ENCODE measurements at places on chromosomes 6 and 20.

GRCh38 chr6:70415660-70416059, 2.4 kb downstream of the FAM135A start:
- no peak for DNase-seq

DNA sequence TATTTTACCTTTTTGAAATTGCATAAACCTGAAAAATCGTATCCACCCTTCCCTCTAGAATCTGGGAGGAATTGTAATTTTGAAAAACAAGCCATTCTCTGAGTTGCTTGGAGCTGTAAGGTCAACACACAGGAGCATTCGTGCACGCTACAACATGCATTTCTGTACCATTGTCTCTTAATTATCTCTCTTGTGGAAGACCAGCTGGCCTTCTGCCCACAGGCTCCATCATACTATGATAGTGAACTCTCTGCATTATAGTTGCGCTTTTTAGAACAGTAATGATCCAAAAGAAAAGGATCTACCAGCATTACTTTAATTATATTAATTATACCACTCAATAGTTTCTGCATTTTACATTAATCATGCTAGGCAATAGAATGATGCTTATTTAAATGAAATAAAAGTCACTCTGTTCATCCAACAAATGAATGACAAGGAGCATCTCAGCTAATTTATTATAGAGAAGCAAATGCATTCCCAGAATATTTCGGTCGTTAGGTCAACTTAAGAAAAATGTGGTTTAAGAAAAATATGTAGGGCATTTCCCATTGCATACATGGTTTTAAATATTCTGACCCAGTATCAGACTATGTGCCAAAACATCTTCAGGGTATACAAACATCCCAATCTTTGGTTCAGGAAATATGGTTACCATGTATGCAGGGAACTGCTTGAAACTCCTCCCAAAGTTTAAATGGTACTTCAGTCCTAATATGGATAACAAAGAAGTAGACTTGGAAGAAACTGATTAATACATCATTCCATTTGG, 263.5 kb downstream of the TFAP2A start:
- no peak for DNase-seq

DNA sequence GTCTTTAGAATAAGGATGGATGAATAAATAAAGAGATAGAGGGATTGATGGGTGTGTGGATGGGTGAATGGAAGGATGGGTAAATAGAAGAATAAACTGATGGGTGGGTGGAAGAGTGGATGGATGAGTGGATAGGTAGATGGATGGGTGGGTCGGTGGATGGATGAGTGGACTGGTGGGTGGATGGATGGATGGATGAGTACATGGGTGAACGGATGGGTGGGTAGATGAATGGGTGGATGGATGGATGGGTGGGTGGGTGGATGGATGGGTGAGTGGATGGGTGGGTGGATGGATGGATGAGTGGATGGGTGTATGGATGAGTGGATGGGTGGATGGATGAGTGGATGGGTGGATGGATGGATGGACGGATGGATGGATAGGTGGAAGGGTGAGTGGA, 65.7 kb upstream of the FOXC1 start:
- no peak for DNase-seq

DNA sequence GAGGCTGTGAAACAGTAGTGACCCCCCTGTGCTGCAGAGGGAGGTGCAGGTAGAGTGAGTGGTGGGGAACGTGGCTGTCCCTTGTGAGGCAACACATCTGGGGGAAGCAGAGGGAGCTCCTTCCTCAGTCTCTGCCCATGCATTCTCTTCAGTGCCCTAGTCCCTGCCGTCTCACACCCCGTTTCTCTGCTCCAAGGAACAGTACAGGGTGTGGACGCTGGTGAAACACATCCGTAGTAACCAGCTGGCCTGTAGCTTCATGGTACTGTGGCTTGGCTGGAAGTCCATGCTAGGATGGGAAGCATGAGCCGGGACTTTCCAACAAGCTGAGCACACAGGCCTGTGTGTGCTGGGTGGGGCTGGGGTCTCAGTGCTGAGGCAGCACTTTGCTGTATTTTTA, 25.4 kb upstream of the CST3 start:
- no peak for DNase-seq

DNA sequence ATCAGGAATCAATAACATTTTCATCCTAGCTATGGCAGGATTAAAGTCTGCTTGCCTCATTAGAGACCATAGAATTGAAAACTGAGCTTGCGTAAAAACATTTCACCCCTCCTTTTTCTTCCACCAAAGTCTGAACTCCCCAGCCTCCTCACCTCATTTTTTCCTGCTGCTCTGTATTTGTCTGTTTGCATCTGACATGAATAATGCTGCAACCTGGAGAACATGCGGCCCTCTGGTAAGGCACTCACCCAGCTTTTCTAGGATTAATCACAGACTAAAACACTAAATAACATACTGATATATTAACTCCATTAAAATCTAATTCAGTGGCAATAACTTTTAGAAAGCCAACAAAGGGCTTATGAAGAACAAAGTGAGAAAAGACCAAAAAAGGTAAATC, 677.7 kb upstream of the NRSN1 start:
- no peak for DNase-seq

DNA sequence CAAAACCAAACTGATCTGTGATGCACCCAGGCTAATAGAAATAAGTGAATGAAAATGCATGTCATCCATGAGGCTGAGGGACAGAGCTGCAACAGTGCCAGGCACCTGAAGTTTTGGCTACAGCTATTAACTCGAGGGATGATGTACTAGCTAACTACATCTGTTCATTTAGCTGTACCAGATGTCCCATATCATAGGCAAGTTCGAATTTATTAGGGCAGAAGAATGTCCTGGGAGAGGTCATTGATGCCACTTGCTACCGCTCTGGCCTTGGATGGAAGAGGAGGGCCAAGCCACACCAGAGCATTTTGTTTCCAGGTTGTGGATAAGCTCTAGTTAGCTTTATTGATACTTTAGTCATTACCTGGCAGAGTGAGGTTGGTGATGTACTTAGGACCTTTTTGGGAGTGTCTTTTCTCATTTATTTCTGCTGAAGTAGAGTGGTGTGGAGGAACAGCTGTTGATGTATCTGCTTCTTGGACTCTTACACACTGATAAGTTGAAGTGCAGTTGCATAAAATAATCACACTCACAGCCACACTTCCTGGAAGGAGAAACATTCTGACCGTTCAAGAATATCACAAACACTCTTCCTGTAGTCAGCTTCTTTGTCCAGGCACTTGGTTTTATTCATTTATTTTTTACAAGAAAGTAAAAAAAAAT, 8.2 kb downstream of the ZFAND3 start:
- peak; percentile 22 for DNase-seq

GRCh38 chr20:32501709-32502108, 83.4 kb downstream of the NOL4L start:
- DNase-seq: no peak

DNA sequence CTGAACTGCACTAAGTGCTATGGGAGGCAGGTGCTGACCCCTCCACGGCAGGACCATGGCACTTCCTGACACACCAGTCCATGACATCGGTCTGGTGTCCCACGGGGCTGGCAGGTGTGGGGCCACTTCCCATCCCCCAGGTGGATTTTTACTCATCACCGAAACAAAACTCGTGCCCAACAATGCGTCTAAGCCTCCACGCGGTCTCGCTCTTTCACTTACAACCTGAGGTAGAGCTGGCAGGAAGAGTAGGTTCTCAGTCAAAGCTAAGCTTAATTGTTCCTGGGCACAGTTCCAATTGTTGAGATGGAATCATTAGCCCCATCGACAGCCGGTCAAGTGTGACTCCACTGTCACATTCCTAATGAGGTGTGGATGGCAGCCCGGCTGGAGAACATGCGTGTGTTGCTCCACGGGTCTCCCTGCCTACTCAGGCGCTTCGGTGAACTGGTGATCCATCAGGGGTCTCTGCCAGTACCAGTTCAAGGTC, 125.7 kb downstream of the SLC23A2 start:
- peak; percentile 90 for DNase-seq

GRCh38 chr6:137661601-137662000, 167.4 kb upstream of the OLIG3 start:
- DNase-seq: no peak

- DNase-seq: no peak
Measured at GRCh38 chr6:43077981-43078511, 1.9 kb downstream of the PTK7 start.

GRCh38 chr6:168782187-168782751, 341.3 kb downstream of the SMOC2 start:
- no peak for DNase-seq

GRCh38 chr20:59183751-59184150, 20.1 kb downstream of the ZNF831 start:
- DNase-seq: no peak

DNA sequence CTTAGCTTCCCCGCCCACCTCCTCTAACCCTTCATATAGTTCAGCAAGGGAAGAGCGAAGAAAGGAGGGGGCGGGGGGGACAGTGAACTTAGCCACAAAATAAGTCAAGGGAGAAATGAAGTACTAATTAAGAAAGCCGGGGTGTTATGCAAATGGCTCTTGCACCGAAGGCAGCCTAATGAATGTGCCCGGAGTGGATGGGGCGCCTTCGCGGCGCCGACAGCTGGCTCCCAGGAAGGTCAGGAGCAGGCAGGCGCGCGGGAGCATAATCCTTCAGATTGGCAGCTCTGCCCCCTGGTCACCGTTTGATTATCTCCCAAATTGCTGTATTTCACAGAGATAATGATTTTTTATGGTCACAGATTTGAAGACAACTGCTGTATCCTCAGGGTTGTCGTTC, 395.1 kb downstream of the TFAP2B start:
- no peak for DNase-seq

DNA sequence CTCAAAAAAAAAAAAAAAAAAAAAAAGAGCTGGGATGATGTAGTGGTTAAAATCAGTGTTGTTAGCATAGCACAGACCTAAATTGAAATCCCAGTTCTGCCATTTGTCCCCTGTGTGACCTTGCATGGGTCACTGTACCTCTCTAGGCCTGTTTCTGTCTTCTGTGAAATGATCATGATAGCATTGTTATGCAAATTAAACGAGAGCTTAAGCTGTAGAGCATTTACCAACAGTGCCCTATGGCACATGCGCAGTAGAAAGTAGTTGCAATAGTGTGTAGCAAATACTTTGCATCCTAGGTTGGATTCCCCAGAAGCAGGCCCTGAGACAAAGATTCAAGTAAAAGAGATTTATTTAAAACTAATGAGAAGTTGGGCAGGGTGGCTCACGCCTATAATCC, 7.3 kb downstream of the PSORS1C2 start:
- DNase-seq: no peak

DNA sequence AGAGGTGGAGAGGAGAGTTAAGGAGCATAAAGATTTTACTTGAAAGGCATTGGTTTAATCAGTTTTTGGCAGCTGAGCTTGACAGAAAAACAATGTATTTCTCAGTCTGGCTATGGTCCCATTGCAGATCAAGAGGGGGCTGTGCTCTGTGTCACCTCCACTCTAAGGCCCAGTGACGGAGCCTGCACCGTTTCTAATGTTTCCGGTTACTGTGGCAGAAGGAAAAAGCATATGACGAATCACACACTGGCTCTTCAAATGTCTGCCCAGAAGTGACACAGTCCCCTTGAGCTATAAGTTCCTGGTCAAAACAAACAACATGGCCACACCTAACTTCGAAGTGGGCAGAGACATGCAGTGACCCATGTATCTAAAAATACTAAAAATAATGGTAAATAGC, 372.0 kb downstream of the PLCB1 start:
- DNase-seq: no peak

GRCh38 chr6:34664256-34664971, 32.2 kb downstream of the ILRUN start:
- DNase-seq: no peak

- no peak for DNase-seq
Measured at GRCh38 chr20:41894255-41894963, 276.2 kb upstream of the CHD6 start.

GRCh38 chr6:20447581-20448132, 46.0 kb downstream of the E2F3 start:
- no peak for DNase-seq

DNA sequence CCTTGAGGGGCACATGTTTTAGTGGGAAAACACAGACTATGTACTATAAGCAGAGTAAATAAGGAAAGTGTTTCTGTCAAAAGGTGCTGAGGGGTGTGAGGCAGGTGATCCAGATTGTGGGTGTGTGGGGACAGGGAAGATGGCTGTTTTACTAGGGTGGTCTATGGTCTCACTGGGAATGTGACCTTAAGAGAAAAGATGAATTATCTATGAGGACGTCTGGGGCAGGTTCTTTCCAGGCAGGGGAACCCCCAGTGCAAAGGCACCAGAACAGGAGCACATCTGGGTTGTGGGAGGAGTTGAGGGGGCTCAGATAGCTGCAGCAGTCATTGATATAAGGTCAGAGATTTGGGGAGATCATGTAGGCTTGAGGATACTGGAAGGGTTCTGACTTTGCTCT, 18.2 kb upstream of the POLR1H start:
- no peak for DNase-seq

- DNase-seq: no peak
Measured at GRCh38 chr6:142943711-142944123, 1.3 kb downstream of the HIVEP2 start.

DNA sequence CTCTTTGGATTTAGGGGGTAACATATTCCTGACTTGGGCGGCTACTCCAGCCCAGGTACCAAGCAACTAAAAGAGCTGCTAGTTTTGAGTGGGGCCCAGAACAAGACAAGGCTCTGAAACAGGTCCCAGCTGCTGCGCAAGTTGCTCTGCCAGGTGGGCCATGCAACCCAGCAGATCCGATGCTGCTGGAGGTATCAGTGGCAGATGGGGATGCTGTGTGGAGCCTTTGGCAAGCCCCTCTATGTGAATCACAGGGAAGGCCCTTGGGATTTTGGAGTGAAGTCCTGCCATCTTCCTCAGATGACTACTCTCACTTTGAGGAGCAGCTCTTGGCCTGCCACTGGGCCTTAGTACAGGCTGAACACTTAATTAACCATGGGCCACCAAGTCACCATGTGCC, 43.7 kb upstream of the VSX1 start:
- peak; percentile 38 for DNase-seq

DNA sequence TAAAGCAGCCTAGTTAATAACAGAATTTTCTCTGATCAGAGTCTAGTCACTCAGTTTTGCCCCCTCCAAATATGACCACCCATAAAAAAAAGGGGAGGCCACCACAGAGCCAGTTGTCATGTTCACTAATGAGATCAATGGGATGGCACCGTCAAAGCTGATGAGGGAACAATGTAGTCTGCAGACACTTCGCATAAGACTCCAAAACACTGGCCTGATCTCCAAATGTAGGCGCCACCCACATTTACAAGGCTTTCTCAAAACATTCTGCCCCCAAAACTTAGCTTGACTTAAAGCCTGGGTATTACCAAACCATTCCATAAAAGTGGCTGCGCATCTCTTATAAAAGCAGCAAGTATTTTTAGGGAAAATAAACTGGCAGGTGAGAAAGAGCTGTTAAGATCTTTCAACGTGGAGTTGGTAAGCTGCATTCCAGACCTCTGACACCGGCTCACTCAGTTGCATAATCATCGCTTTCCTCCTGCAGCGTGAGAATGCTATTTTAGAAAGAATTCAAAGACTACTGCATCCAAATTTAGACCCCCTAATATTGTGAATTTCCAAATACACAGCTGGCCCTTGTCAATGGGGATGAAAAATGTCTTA, 59.3 kb downstream of the TBC1D7 start:
- no peak for DNase-seq

- DNase-seq: no peak
Measured at GRCh38 chr20:38109591-38110524, 55.2 kb downstream of the TGM2 start.

- DNase-seq: no peak
Measured at GRCh38 chr6:3208098-3208774, 19.2 kb downstream of the TUBB2B start.
